ENCODE measurements at places on chromosomes 12 and 14.

DNA sequence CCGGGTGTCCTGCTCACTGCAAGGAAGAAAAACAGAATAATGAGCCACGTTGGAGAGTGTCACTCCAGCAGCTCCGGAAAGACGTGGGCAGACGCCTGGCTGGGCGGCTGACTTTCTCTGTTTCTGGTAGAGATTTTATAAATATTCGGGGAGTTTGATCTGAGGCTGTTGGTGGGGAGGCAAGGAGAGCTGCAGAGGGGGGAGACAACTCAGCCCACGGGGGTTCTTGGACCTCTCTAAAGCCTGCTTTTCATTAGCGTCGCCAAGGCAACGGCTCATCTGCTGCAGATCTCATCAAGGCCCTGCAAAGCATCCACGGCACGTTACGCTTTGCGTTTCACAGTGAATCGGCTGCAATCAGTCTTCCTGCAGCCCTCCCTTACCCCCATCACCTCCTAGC lies 207.2 kb downstream of the ZFP36L1 start:
- DNase-seq, result no peak

GRCh38 chr14:81710232-81710845 lies 176.7 kb upstream of the SEL1L start:
- DNase-seq, result no peak

DNA sequence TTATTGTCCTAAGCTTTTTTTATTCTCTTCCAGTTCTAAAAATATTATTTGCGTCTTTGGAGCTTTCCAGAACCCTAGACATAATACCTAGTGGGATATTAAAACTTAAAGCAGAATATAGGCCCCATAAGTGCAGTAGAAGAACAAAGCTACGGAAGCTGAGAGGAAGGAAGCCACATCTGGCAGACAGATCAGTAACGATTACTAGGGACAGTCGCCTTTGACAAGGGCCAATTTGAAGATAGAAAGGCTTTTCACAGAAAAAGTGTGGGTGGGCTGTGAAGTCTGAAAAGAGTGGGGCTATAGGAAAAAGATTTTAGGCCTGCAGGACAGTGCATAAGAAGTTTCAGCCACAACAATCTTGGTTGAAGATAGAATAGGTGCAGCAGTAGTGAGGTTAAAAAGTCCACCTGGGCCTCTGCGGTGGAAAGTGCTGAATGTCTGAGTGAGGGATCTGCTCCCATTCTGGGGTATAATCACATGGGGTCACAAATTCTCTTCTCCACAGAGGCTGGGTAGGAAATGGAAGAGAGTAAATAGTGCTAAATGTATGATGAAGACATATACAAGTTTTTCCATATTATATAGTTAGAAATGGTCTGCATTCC lies 114.5 kb downstream of the CMAS start:
- DNase-seq, result no peak

DNA sequence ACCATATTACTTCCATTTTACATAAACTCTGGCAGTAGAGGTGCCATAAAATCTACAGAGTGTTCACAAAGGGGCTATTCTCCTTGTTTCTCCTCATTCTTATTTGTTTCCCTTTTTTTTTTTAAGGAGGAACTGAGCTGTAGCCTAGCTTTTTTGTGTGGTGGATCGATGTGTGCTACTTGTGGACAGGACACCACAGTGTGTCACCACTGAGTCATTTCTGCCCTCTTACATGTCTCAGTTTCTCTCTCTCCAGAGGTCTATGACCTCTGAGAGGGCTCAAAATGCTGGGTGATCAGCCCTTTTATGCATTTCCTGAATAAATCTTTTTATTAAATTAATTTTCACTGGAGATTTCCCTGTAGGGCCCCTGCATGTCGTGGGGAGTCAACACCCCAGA lies 370.2 kb downstream of the ADGRD1 start:
- no peak for DNase-seq

DNA sequence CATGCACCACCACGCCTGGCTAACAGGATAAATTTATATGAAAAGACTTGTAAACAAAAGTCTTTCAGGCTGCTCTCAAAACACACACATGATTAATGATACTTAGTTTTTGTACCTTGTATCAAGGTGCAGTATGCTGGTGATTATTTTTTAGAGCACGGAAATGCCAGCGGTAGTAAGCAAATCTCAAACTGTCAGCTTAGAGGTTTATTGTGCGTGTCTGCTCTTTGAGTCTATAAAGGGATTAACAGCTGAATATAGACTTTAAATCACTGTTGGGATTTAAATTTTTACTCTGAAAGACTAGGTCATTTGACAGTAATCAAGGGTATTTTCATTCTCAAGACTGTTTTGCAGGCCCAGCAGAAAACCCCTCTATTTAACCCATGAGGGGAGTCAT lies 50.5 kb downstream of the PLEKHA5 start:
- DNase-seq, result no peak

GRCh38 chr14:52961060-52961639 lies 10.3 kb upstream of the FERMT2 start:
- DNase-seq, result peak; percentile 46

- peak; percentile 63 for DNase-seq
These were observed 815 bp downstream of the C1RL start for GRCh38 chr12:7108003-7108795.

- no peak for DNase-seq
These were observed 90.7 kb downstream of the PPFIA2 start for GRCh38 chr12:81668475-81668874.

GRCh38 chr12:59414051-59414450 lies 181.8 kb upstream of the SLC16A7 start:
- DNase-seq, result no peak

DNA sequence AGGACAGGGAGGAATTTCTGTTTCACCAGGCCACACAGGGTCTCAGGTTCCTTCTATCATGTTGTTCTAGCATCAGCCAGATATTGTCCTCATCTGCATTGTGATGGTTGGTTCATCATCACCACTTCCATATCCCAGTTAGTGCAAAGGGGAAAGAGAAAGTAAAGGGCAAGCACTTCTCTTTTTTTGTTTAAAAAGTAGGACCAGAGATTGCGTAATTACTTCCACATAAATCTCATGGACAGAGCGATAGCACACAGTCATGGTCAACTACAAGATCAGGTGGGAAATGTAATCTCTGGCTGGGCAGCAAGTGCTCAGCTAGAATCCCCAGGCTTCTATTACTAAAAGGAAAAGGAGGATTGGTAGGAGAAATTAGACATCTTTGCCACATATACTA lies 155.1 kb downstream of the KIF21A start:
- no peak for DNase-seq

DNA sequence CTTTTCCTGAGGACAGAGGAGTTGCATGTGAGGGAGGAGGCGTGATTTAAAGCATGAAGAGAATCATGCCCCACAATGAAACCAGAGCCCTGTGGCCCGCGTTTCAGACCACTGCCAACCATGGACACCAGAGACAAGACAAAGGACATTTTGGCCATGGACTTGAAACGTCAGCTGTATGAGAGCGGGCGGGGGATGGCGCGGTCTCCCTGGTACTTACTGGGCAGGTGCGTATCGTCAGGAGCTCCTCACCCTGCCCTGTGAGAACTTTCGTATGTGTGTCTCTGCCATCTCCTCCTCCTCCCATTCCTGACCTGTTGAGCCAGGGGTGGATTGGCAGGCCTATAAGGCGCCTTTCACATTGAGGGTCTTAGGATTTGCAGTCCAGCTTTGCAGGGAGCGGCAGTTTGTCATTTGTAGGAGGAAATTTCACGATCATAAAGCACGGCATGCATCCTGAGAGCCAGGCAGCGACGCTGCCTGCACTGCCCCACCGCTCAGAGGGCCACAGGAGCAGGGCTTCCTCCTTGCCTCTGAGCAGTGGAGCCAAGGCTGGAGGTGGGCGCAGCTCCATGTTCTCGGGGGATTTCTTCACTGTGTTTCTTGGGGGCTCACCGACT lies 22.2 kb downstream of the SFSWAP start:
- no peak for DNase-seq

GRCh38 chr12:78121969-78122610 lies 291.4 kb downstream of the NAV3 start:
- no peak for DNase-seq

DNA sequence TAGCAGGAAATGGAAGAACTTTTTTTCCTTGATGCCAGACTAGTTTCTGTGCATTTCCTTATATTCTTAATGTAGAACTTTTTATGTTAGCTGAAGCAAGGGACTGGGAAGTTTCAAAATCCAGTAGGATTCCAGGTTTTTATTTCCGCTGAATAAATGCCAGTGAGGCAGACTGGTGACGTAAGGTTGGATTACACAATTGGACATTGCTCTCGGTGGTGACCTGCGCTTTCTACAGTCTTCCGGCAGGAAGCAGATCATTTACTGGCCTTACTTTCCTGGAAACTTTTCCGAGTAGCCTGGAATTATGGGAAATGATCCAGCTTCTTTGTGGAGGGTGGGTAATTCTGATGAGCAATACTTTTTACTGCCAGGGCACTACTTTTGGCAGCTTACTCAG lies 3.6 kb downstream of the IFT43 start:
- no peak for DNase-seq

Measured in activated CD4-positive, alpha-beta T cell treated with anti-CD3 and anti-CD28 coated beads, Interleukin-2, amount 50 U/mL, for 1 hour (primary cell).